ENCODE measurements at places on chromosomes 5 and 9.

DNA sequence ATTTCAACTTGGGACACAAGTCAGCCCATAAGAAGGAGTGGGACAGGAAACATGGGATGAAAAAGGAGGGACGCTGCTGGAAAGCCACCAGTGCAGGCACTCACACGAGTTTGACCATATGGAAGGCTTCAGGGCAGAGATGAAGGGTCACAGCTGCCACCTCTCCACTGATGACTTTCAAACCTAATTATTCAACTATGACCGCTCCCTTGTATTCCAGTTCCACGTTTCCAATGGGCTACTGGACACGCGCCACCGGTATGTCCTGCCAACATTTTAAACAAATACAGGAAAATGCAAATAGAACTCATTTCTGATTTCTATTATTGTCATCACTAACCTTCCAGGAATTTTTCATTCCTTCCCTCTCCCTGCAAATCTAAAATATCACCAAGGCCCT, 134.7 kb downstream of the SLC1A3 start:
- no peak overlapping the region for H3K4me3 ChIP-seq
- H3K27ac ChIP-seq, result no peak overlapping the region
- DNase-seq, result no peak
- no peaks in the 10 kb centered on the region for H3K4me1 ChIP-seq

- H3K4me3 ChIP-seq, result no peak overlapping the region
- no peaks in the 10 kb centered on the region for H3K27me3 ChIP-seq
Observed at GRCh38 chr9:1875921-1876448, 139.2 kb upstream of the SMARCA2 start.

DNA sequence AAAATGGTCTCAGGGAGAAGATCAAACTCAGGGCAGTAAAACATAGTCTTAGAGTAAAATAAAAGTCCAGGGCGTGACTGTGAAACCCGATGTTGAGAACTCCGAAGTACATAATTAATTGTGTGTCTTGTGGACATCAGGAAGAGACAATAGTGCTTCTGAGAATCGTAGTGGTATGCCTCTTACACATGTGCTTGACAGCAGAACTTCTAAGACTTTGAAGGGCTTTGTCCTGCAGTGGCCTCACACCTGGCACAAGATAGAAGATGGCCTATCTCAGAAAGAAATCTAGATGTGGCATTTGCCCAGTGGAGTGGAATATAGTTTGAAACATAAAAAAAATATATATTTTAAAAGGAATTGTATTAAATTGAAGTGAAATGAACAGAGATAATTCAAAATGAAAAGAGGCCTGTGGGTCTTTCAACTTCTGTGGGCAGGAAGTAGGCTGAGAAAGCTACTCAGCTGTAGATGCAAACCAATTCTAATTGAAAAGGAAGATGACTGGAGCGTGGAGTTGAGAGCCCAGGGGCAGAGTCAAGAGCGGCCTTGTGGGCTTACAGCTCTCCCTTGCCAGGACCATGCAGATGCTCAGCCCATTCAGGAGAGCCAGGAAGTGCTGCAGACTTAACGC, 468.4 kb downstream of the KDM4C start:
- H3K27ac ChIP-seq, result no peak overlapping the region
- no peak overlapping the region for H3K4me3 ChIP-seq
- no peaks in the 10 kb centered on the region for H3K36me3 ChIP-seq
- no peaks in the 10 kb centered on the region for H3K27me3 ChIP-seq
- no peak for DNase-seq

DNA sequence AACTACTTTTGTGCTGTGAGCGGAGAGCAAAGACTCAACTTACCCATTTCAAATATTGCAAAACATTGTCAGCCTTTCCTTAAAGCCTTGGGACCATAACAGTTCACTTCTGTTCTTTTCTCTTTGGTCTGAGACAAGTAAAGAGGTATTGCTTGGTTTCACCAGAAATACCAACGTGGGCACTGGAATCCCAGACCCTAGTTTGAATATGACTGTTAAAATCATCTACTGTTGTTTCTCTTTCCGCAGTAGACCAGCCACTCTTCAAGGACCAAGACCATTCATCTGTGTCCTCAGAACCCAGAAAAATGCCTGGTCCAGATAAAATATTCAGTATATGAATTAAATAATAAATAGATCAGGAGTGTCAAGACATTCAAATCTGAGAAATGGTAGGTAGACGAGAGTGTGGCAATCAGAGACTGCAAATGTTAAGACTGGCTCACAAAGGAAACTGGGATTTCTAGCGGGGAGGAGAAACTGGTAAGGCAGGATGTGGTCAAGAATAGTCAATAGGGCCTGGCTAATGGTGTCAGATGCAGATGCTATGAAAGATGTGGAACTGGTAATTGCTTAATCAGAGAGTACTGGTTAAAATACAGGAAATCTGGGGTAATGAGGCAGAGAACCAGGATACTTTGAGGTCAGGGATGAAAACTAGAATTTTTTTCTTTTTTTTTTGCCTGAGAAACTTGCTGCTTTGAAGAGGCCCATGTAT, 82.1 kb upstream of the IL33 start:
- DNase-seq, result no peak
- no peak overlapping the region for H3K4me3 ChIP-seq
- H3K4me1 ChIP-seq, result no peaks in the 10 kb centered on the region
- H3K27ac ChIP-seq, result no peak overlapping the region
- H3K27me3 ChIP-seq, result no peaks in the 10 kb centered on the region

Data from tibial nerve (tissue), 4 donors.